ENCODE measurements at places on chromosomes 2 and 18.

DNA sequence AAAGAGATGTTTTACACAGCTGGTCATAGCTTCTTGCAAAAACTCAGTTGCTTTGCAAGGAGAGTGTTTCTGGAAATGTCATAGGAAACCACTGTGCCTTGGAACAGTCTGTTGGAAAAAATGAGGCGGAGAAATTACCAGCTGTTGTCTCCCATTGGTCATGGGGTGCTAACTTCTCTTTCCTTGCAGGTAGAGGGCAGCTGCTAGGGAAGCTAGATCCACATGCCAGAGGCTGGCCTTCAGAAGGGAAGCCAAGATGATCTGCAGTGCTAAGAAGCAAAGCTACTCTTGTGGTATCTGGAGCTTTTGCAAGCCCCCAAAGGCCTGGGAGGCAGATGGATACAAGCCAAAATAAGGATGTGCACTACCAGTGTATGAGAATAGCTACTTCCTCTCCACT, 34.8 kb upstream of the LAMA1 start:
- DNase-seq: no peak

GRCh38 chr2:83615511-83615910, 843.6 kb downstream of the SUCLG1 start:
- DNase-seq: no peak

- DNase-seq: no peak
These were observed 616.7 kb downstream of the GALR1 start for GRCh38 chr18:77866351-77866750.

DNA sequence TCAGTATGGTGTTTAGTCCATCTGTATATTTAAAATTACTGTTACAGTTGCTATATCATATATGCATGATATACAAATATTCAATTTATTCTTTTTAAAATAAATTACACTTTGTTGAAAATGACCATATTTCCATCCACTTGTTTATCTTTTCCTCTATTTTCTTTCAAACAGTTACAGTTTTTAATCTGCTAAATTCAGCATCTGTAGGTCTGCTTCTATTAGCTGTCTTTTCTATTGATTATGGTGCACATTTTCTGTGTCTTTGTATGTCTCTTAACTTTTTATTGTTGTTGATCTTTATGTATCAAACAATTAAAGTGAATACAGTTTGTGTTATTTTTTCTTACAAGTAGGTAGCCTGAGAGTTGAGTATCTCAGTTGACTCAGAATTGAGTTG, 28.1 kb downstream of the IL18R1 start:
- DNase-seq: no peak

GRCh38 chr2:219664944-219665343, 37.5 kb downstream of the SLC4A3 start:
- no peak for DNase-seq

- no peak for DNase-seq
These were observed 179.9 kb upstream of the NCKAP5 start for GRCh38 chr2:133748007-133748700.

GRCh38 chr18:13548966-13549879, 177.1 kb downstream of the FAM210A start:
- DNase-seq: no peak

DNA sequence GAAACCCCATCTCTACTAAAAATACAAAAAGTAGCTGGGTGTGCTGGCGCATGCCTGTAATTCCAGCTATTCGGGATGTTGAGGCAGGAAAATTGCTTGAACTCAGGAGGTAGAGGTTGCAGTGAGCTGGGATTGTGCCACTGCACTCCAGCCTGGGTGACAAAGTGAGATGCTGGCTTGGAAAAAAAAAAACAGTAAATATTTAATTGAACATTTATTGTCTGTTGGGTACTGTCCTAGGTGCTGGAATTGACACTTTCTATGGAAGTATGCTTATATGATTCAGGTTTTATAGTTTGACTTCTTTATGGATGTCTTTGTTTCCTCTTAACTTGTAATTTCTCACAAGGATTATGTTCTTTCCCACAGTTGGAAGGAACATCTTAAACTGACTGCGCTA, 633.1 kb upstream of the SETBP1 start:
- DNase-seq: no peak

- DNase-seq: no peak
These were observed 19.7 kb upstream of the NYAP2 start for GRCh38 chr2:225379856-225380255.

All from NCI-H1930 (cell line).